A549 treated with ZK216348 at 1 μM for 4 hours (cell line): ENCODE measurements at places on chromosomes 3 and 15. TPM values are rescaled to one million over a fixed set of nuclear protein-coding genes. Genes with fewer than 3 reads are reported as not detected.

The MAP2K5 gene
- 10.7 to 14.9 TPM (median 11.8 TPM) in 5 replicates for total RNA-seq

The ITIH1 gene
- total RNA-seq: not detected in 5 replicates

The KBTBD8 gene
- total RNA-seq: 0.45 to 1.1 TPM (median 0.60 TPM) in 5 replicates

The TM2D3 gene
- total RNA-seq: 22.6 to 31.5 TPM (median 29.3 TPM) in 5 replicates

The P2RY14 gene
- not detected in 5 replicates for total RNA-seq

The CTXN2 gene
- total RNA-seq: not detected in 5 replicates

The GOLGA8J gene
- not detected in 5 replicates for total RNA-seq

The KIF23 gene
- total RNA-seq: 76.1 to 117 TPM (median 79.0 TPM) in 5 replicates

The CAMP gene
- total RNA-seq: not detected in 5 replicates

The SRGAP3 gene
- 0.49 to 0.98 TPM (median 0.79 TPM) in 5 replicates for total RNA-seq

The RFX7 gene
- total RNA-seq: 9.0 to 16.8 TPM (median 12.3 TPM) in 5 replicates

The GOLGA8G gene
- not detected in 5 replicates for total RNA-seq

The TM4SF18 gene
- total RNA-seq: 31.6 to 39.5 TPM (median 34.5 TPM) in 5 replicates

The HGD gene
- total RNA-seq: 15.7 to 20.7 TPM (median 20.0 TPM) in 5 replicates

The NANOGP8 gene
- total RNA-seq: not detected in 5 replicates

The OR5K2 gene
- total RNA-seq: not detected in 5 replicates

The GOLGA8K gene
- 0.34 to 1.1 TPM (median 0.85 TPM) in 5 replicates for total RNA-seq

The UBAP1L gene
- total RNA-seq: 0.29 to 1.3 TPM (median 0.88 TPM) in 5 replicates

The OXSR1 gene
- 23.2 to 41.1 TPM (median 34.8 TPM) in 5 replicates for total RNA-seq

The JMJD7 gene
- total RNA-seq: 1.8 to 5.4 TPM (median 3.5 TPM) in 5 replicates

The AMIGO3 gene
- 0.18 to 1.1 TPM (median 0.66 TPM) in 4 of 5 replicates, not detected in the other for total RNA-seq

The ALG1L2 gene
- total RNA-seq: not detected in 5 replicates

The IREB2 gene
- total RNA-seq: 25.9 to 53.4 TPM (median 43.9 TPM) in 5 replicates

The IL12A gene
- 0.94 to 2.0 TPM (median 1.0 TPM) in 5 replicates for total RNA-seq

The TRPM1 gene
- total RNA-seq: not detected in 5 replicates

The ASB14 gene
- not detected in 5 replicates for total RNA-seq

The PIGZ gene
- 1.0 to 1.7 TPM (median 1.4 TPM) in 5 replicates for total RNA-seq

The GRM7 gene
- total RNA-seq: not detected in 5 replicates

The CACNA2D3 gene
- 0.04 to 0.29 TPM (median 0.07 TPM) in 3 of 5 replicates, not detected in the others for total RNA-seq

The TLR9 gene
- 0.18 TPM in 1 of 5 replicates, not detected in the others for total RNA-seq

The MUC20 gene
- 0.38 to 1.1 TPM (median 0.65 TPM) in 5 replicates for total RNA-seq
